ENCODE measurements at places on chromosomes 6 and 20.

DNA sequence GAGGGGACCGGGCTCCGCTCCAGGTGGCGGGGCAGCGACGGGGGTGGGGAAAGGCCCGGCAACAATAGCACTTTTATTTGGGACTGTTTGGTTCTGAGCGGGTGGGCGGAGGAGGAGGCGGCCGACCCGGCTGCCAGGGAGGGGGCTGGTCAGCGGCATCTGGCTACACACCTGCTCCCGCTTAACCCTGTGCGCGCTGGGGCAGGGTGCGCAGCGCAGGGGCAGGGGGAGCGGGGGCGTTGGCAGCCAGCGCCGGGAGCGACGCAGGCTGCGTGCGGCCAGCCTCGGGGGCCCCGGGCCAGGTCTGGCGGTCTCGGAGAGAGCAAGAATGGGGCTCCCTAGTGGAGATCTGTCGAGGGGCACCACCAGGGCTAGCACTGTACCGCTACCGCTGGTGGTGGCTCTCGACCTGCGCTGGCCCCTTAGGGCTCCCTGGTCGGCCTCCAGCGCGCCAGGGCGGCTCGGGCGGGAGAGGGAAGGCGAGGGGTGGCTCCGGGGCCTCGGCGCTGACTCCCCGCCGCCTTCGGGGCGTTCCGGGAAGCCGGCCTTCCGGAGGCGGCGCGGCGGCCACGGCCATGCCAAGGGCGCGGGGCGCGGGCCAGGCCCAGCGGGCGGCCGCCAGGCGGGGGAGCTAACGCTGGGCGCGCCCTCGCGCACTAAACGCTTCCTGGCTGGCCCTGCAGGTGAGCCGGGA, 92.4 kb downstream of the NCR2 start:
- DNase-seq = no peak

- DNase-seq = no peak
Observed at GRCh38 chr20:49230561-49231133, 11.4 kb downstream of the DDX27 start.

- no peak for DNase-seq
Observed at GRCh38 chr6:69398729-69399128, 398.1 kb downstream of the LMBRD1 start.

DNA sequence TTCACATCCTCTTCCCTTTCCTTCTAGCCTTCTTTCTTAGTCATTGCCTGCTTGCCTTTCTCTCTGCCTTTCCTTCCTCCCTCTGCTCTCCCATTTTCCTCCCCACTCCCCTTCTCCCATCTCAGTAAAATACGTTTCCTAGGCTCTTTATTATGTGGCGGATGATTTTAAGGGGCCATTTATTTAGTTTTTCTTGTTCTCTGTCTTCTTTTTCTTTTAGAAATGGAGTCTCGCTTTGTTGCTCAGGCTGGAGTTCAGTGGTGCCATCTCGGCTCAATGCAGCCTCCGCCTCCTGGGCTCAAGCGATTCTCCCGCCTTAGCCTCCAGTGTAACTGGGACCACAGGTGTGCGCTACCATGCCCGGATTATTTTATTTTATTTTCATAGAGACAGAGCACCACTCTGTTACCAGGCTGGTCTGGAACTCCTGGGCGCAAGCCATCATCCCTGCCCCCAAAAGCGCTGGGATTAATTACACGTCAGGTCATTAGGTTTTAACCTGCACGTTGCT, 1.5 kb downstream of the MTHFD1L start:
- DNase-seq = peak; percentile 35

GRCh38 chr6:158708239-158708638, 58.4 kb downstream of the SYTL3 start:
- peak; percentile 84 for DNase-seq

DNA sequence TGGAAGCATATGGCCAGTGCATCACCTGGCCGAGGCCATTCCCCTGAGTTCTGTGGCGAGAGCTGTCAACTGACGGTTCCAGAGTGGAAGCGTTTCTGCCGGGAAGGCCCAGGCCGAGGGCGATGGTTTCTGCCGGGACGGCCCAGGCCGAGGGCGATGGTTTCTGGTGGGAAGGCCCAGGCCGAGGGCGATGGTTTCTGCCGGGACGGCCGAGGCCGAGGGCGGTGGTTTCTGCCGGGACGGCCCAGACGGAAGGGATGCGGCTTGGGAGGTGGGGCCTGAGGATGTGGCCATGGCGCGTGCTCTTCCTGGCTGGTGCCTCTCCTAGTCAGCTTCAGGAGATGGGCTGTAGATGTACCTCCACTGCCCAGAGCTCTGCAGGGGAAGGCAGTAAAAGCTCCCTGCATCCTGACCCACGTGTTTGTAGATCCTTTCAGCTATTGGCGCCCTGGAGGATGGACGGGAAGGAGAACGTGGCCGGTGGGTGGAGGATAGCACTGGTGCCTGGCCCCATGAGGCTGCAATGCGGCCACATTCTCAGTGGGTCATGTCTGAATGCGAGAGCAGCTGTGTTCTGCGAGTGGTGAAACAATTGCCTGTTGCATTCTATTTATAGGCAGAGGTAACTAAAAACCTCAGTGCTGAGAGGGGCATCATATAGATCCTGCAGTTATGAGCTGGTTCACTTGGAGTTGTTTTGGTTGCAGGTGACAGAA, 12.8 kb downstream of the TPD52L2 start:
- DNase-seq = no peak

GRCh38 chr6:168123165-168123911, 44.3 kb upstream of the FRMD1 start:
- DNase-seq = no peak

- peak; percentile 28 for DNase-seq
Observed at GRCh38 chr20:61263084-61263695, 11.1 kb downstream of the CDH4 start.

GRCh38 chr20:5270603-5271002, 46.2 kb downstream of the PROKR2 start:
- DNase-seq = no peak

DNA sequence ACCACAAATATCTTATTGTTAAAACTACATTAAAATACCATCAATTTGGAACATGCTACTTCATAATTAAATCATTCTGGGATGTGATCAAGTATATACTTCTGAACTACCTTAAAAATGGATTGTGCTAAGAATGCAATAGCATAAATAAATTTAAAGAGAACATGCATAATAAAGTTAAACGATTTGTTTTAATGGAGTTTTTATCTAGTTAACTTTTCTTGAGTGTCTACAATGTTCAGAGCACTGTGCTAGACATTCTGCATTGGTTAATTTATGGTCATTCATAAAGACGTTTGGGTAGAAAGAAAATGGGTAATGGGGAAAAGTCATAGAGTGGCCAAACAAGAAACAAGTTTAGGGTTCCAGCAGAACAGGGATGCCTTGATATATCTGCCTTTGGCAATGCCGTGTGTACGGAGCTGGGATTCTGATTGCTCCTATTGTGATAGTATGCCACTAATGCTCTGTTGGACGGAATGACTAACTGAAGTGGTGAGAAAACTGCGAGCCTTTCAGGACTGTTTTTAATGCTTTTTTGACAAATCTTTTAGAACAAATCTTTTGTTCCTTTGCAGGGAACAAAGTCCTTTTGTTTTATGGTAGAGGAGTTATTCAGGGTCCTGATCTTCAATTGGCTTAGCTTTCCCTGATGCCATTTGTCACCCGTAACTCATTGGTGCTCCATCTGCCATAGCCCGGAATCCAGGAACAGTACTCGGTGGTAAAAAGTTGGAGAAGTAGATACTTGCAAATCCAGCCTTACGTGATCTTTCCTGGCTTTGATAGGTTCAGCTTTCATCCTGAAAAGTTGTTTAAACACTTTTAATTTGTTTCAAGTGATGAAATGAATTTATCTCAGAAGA, 162.6 kb downstream of the BCKDHB start:
- DNase-seq = no peak

GRCh38 chr20:10379761-10380160, 54.3 kb downstream of the MKKS start:
- DNase-seq = no peak

DNA sequence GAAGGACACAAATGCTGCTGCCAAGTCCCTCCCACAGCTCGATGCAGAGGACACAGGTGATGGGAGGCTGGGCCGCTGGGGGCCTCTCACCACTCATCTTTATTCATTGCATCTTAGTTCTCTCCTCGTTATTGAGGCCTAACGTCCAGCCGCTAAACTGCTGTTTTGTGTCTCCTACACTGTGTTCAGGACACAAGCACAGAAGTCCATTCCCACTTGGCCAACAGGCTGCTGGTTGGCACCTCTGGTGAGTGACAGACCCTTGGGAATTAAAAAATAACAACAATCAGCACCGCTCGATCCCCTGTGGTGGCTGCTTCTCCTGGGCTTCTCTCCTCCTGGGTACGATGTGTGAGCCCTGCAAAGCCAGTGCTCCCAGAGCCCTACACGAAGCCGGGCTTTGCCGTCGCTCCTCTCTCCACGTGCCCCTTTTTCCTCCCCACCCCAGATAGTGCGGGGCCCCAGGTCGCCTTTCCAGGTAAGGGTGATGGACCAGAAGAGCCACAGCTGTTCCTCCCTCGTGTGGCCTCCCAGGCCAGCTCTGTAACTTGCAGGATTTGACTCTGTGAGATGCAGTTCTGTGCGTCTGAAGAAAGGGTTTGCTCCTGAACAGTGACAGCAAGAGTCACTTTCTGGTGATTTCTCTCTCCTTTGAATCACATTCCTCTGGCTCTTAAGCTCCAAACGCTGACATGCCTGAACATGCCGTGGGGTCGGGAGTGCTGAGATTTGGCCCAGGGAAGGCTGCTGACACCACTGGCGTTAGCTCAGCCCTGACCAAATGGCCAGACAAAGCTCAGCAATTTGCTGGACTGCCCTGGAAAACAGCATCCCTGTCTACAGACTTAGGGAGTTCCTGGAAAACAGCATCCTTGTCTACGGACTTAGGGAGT, 59.3 kb downstream of the DLL1 start:
- DNase-seq = no peak

GRCh38 chr6:110357664-110358552, at the start of gene METTL24:
Gene METTL24 (minus strand): TSS chr6:110358349. CDS start chr6:110358272, 77 bp downstream.
- DNase-seq = no peak

DNA sequence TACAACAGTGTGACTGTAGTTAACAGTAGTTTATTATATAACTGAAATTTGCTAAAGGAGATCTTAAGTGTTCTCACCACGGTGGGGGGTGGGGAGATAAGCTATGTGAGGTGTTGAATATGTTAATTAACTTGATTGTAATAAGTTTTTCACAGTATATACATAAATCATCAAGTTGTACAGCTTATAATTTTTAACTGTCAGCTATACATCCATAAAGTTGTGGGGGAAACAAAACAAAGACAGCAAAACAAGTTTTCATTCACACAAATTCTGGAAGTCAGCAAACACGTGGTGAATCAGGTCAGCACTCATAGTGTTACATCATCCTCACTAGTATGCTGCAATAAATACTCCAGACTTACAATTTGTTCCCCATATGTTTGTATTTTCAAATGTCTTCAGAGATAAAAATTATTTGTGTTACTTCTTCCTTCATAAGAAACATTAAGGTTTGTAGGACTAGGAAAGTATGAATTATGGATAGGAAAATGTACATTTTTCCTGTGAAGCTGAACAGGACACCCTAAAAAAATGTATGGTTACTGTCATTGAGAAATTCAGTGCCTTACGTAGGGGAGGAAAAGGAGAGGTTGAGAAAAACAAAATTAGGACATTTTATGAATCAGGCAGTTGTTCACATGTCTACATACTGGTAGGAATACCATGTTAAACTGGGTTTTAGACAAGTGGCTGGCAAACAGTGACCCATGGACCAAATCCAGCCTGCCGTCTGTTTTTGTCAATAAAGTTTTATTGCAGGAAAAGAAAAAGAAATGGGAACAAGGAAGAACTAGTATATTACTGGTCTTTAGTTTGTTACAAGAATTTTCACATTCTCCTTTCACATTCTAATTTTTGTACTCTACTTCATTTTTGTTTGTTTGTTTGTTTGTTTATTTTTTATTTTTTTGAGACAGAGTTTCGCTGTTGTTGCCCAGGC, 6.0 kb downstream of the SUMO4 start:
- DNase-seq = peak; percentile 42

- no peak for DNase-seq
Observed at GRCh38 chr6:155455766-155456165, at the start of gene NOX3. Gene NOX3 (minus strand): TSS chr6:155455839. CDS start chr6:155455800, 39 bp downstream.

DNA sequence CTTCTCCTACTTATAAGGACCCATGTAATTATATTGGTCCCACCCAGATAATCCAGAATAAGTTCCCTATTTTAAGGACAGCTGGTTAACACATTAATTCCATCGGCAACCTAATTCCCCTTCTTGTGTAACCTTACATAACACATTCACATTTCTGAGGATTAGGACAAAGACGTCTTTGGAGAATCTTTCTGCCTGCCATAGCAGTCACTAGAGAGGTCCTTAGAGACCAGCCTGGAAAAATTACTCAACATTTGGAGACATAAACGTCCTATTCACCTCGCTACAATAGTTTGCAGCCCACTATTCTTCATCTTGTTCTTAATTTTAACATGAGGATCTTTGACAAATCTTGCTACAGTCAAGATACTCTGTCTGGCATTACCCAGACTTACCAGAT, 100.1 kb downstream of the MAFB start:
- DNase-seq = no peak

DNA sequence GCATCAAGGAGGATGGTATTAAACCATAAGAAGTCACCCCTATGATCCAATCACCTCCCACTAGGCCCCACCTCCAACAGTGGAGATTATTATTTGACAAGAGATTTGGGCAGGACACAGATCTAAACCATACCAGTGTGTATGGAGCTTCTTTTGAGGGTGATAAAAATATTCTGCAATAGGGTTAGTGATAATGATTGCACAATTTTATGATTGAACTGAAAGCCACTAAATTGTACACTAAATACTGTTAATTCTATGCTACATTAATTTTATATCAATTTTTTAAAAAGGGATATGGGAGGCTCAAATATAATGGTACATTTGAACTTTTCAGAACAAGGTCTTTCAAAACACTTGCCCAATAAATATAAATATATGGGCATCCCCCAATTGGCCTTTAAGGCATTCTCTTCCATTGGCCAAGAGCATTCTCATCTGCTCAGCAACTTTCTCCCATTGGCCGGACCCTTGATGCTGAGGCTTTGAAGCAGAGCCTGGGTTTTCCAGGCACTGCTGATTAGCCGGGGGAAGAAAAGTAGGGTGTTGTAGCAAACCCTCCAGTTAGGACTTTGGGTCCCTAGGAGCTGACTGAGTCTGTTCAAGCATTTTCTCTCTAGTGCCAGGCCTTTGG, 209.9 kb downstream of the LRFN2 start:
- no peak for DNase-seq

DNA sequence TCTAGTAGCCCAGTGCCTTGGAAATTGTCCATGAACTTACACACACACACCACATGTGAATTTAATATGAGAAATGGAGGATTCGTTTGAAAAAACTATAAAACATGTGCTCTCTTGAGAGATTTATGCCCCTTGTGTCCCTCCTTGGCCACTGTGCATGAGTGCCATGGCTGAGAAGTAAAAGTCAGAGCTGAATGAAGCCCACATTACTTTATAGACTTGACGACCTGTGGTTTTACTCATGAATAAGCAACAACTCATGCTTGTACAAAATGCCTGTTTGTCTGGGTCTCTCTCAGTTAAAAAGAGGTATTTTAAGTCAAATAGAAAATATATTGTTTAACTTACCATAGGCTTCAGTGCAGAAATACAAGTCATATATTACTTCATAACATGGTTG, 102.7 kb downstream of the KCNQ5 start:
- no peak for DNase-seq

GRCh38 chr6:22380236-22380635, 83.4 kb upstream of the PRL start:
- no peak for DNase-seq
